ENCODE measurements at places on chromosomes 5 and 9. TPM values are rescaled to one million over a fixed set of nuclear protein-coding genes. Genes with fewer than 3 reads are reported as not detected.

DNA sequence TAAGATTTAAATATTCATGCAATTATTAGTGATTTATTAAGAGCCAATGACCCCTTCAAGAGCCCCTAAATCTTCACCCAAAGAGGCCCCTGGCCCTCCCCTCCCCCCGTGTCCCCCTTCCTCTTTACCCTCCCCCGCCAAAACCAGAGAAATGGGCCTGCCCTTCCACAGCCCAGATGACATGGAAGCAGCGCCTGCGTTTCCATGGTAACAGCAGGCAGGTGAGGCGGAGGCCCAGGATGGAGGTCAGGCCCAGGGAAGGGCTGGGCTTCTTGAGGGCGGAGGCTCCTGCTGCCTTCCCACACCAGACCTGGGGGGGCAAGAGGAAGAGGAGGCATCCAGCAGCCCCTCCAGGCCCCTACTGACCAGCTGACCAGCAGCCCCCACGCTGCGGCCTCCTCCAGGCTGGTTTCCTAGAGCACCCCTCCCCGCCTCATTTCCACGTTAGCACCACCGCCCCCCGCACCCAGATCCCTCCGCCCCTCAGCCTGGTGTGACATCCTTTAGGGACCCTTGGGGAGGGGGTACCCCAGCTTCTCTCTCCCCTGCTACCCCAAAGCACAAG, 37.4 kb downstream of the UNC5A start:
- DNase-seq = no peak

PCDHGA7 gene
- total RNA-seq = not detected

GRCh38 chr5:170333161-170333910, 35.8 kb upstream of the LCP2 start:
- DNase-seq = peak; percentile 67

PDCD1LG2 gene
- total RNA-seq = not detected

DNA sequence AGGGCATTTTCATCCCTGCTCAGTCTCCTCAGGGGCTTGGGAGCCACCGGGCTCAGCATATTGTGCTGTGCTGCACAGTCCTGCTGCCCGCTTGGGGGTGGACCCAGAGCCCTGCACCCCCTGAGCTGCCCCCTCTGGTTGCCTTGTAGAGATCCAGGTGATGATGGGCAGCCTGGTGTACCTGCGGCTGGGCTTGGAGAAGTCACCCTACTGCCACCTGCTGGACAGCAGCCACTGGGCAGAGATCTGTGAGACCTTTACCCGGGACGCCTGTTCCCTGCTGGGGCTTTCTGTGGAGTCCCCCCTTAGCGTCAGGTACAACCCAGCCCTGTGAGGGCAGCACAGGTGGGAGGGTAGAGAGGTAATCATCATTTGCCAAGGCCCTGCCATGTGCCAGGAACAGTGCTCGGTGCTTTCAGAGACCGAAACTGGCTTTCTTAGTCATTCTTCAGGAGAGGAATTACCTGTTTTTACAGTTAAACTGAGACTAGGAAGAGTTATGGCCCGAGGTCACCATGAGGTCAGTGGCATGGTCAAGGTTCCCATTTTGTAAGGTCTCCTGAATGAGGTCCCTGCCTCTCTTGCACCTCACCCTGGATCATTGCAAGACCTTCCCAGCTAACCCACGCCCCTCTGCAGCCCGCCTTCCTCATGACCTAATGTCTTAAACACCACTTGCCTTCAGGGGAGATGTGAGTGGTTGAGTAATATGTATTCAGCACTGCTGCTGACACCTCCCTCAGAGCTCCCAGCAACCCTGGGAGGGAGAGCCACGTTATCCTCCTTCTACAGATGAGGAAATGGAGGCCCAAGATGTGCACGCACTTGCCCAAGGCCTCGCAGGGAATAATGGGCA, 7.5 kb downstream of the NHP2 start:
- DNase-seq = peak; percentile 73

GRCh38 chr5:170479484-170479883, 24.3 kb upstream of the KCNIP1 start:
- no peak for DNase-seq

DNA sequence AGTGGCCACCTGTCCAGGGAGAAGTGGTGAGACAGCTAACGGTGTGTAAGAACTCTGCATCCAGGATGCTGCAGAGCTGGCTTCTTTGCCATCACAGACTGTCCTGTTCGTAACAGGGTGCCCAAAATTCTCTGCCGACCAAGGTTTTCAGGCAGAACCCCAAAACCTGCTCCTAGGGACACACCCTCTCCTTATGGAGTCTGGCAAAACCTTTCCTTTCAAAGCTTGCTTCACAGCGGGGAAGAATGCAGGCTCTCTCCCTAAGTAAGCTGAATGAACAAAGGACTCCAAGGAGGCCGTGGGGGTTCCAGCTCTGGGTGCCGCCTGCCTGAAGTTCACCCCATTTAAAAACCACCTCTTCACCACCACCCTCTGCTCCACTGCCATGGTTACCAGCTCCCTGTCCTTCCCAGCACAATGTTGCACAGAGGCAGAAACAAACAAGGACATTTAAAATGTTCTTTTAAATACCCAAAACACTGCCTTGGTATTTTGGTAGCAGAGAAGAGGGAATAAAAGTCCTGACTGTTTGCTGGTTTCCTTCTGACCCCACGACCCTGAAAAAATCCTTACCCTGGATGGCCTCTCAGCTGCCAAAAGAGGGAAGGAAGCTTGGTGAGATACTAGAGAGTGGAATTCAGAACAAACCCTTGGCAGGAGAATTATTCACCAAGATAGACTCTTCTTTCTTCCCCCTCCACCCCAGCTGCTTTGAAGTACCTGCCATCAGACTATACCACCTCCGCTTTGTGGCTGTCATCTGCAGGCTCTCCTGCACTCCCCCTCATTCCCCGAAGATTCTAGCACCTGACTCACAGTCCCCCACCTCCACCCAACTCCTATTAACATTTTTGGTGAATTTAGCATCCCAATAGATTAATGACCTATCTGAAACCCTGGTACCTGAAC, 7.1 kb upstream of the KLF9 start:
- DNase-seq = peak; percentile 31

DNA sequence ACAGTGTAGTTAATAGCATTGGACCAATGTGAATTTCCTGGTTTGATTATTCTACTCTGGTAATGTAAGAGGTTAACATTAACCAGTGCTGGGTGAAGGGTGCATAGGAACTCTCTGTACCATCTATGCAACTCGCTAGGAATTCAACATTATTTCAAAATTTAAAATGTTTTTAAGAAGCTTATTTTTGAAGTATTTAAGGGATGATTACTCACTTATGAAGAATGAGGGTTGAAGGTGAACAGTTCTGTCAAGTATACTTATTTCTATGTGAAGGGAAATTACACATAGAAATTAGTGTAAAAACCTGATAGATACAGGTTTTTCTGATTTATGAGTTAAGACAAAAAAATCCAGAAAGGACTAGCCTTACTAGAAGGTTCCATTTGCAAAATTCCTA, 165.8 kb downstream of the INSYN2B start:
- no peak for DNase-seq

FAM169A gene
- 12.0 TPM for total RNA-seq

AKNA gene
- 129 TPM for total RNA-seq

- DNase-seq = no peak
Observed at GRCh38 chr9:127825319-127826051, 22.8 kb downstream of the FPGS start.

Data from activated naive CD8-positive, alpha-beta T cell treated with anti-CD3 and anti-CD28 coated beads for 36 hours (primary cell).